G401 (cell line): ENCODE measurements at places on chromosomes 6 and 20.
A peak's percentile ranks its signal among the peaks of the same experiment; 100 is the strongest.

DNA sequence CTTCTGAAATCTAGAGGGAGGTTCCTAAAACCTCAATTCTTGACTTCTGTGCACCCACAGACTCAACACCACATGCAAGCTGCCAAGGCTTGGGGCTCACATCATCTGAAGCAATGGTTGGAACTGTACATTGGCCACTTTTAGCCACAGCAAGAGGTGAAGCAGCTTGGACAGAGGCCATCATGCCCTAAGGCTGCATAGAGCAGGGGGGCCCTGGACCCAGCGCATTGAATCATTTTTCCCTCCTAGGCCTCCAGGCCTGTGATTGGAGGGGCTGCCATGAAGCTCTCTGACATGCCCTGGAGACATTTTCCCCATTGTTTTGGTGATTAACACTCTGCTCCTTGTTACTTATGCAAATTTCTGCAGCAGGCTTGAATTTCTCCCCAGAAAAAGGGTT lies 145.9 kb downstream of the C6orf118 start:
- DNase-seq = no peak

- DNase-seq = peak; percentile 92
These were observed at the start of the genes CPNE1 and RBM12 for GRCh38 chr20:35664466-35665206. TSS of gene CPNE1 (minus strand) at chr20:35664900. CDS start at chr20:35632923, 31,977 bp downstream. TSS of gene RBM12 (minus strand) at chr20:35664900. CDS start at chr20:35655322, 9,578 bp downstream.

- DNase-seq = no peak
These were observed 125.1 kb downstream of the TOX2 start for GRCh38 chr20:44039741-44040140.

DNA sequence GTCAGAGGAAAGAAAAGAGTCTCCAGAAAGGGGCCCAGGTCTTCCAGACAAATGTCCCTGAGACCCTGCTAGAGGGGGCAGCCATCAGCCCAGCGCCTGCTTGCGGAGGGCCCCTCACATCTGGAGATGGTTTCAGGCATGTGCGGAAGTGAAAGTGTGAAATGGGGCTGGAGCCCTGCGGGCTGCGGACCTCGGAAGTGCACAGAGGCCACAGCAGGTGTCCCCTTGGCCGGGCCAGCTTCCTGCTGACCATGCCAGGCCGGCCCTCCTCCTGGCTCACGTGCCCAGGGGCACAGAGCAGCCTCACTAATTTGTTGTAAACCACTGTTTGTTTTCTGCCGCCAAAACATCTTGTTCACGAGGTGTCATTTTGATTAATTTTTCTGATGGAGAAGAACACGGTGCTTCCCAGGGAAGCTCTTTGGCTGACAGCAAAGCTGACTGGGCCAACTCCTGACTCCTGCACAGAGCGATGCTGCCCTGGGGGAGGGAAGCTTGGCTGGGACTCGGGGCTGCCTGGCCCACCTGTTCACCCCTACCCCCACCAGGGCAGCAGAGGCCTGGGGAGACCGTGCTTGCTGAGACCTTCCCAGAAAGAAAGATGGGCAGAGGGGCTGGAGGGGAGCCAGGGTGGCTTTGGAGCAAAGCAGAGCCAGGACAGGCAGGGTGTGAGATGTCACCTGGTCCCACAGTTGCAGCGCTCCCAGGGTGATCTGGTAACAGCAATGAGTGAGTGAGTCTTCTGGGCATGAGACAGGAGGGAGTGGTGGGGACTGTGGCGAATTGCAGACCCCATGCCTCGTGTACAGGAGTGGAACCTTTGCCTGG lies 54.2 kb downstream of the BCAS4 start:
- peak; percentile 58 for DNase-seq

DNA sequence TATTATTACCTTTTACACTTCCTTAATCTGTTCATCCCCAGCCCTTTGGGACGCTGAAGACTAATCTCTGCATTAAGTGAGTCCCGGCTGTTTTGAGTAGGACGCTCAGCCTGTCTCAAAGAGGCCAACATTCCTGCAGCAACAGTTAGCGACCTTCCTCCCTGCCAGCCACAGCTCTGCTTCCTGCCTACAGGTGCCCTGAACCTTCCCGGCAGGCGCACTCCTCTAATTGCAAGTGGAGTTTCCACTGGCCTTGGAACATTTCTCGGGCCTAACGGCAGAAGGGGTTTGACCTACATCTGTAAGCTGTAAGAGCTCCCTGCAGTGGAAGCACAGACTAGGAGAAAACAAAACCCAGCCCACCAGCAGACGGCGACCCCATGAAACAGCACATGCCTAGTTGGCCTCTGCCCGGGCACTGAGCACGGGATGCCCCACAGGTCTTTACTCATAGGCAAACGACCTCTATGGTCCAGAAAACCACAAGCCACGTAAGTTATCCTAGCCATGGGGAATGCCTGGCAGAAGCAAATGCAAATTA lies 137.9 kb downstream of the DTNBP1 start:
- DNase-seq = no peak

- DNase-seq = no peak
These were observed 60.5 kb downstream of the RSPH3 start for GRCh38 chr6:158939255-158940159.
